ENCODE measurements at places on chromosomes 1 and 21.
A peak's percentile ranks its signal among the peaks of the same experiment; 100 is the strongest.

DNA sequence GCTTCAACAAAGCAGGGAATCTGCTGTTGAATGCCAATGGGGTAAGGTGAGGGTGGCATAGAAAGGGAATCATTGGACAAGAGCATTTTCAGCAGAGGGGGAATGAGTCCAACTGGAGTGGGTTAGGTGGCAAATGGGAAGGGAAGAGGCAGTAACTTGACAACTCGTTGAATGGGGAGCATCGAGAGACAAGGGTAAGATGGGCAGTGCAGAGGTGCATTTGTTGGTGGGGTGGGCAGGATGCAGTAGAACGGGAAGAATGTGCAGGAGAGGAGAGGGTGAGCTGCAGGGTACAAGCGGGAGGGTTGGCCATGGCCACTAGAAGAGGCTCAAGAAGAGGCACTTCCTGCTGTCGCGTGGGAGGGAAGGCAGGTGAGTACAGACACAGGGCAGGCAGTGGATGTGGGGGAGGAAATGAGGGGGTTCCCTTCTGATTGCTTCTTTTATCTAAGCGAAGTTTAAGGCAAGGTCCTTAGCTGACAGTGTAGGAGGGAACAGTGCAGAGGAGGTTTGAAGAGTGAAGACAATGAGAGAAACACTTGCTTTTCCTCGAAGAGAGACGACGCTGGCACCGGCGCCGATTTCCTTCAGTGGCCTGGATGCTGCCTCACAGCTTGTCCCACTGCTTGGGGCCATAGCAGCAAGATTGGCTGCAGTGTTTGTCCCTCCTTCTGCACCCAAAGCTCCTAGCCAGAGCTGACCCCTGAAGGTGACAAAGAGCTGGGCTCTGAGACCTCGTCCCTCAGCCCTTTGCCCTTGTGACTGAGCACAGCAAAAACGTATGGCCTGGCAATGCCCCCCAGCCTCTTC, 3.2 kb upstream of the IKBKE start:
- DNase-seq = no peak

GRCh38 chr1:86648255-86648654, 56.1 kb upstream of the SH3GLB1 start:
- DNase-seq = peak; percentile 24

GRCh38 chr1:80657044-80657643, 1143.6 kb upstream of the ADGRL2 start:
- DNase-seq = no peak

DNA sequence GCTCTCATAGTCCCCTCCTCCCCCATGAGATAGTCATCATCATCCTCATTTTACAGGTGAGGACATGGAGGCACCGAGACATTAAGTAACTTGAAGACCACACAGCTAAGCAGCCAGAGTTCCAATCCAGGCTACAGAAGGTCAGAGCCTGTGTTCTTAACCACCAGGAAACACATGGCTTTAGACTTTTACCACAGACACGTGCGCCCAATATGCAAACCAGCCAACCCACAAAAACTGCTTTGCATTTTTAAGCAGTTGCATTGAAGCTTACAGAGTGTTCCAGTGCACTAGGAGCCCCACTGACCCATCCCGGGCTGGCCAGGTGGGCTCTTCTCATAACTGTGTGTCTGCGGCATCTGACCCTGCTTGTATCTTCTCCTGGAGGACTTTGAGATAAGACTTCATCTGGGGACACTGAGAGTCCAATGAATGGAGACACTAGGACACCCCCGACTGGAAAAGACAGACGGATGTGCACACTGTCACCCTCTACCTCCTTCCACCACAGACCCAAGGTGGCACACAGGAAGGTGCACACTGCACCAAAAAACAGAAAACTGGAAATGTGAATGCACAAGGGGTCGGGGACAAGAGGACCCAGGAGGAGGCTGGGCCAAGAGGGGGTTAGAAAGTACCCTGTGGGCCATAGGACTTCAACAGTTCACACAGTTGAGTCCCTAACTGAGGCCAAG, 56.4 kb downstream of the ETS2 start:
- DNase-seq = no peak

DNA sequence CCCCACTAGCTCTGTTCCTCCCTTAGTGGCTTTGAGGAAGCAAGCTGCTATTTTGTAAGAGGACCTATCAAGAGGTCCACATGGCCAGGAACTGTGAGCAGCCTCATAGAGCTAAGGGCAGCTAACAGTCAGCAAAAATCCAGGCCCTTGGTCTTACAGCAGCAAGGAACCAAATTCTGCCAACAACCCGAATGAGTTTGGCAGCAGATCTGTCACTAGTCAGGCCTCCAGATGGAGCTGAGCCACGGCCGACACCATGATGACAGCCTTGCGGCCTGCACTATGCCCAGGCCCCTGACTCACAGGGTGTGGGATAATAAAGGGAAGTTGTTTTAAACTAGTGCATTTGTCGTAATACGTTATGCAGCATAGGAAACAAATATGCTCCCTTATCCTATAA, 28.0 kb upstream of the H3-3A start:
- DNase-seq = no peak

DNA sequence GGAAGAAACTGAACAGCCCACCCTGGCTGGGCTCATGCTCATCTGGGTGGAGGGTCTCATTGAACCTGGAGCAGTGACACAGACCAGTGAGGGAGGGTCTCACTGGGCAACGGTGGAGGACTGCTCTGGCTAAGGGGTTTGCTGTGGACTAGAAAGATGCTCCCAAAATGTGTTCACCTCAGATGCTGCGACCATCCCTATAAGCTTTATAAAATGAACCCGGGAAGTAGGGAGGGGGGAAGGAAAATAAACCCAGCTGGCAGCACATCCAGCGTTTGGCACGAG, 34.5 kb upstream of the LBR start:
- no peak for DNase-seq

- no peak for DNase-seq
Measured at GRCh38 chr1:10415211-10415930, 14.9 kb upstream of the CENPS start.

- no peak for DNase-seq
Measured at GRCh38 chr1:94071976-94072375, 49.0 kb downstream of the ABCA4 start.

GRCh38 chr1:246987083-246987690, 20.7 kb downstream of the ZNF695 start:
- no peak for DNase-seq

- no peak for DNase-seq
Measured at GRCh38 chr1:8598060-8598724, 219.2 kb downstream of the RERE start.

GRCh38 chr1:16716691-16717335, 23.5 kb upstream of the RNU1-4 start:
- no peak for DNase-seq

DNA sequence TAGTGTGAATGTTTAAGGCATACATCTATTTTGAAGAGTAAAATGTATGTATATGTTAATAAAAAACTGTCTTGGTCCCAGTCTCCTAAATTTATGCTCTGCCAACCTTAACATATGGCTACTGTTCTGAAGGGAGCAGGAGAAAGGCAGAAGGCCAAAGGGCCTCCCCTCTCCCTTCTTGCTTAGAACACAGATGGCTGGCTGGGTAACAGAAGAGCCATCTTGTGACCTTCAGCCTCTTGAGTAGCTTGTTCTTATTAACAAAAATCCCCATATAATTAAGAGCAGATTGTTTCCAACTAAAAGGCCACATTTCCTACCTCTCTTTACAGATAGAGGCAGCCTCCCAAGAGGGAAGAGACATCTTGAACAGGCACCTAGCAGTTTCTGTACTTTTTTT, 36.1 kb downstream of the EPB41 start:
- no peak for DNase-seq

DNA sequence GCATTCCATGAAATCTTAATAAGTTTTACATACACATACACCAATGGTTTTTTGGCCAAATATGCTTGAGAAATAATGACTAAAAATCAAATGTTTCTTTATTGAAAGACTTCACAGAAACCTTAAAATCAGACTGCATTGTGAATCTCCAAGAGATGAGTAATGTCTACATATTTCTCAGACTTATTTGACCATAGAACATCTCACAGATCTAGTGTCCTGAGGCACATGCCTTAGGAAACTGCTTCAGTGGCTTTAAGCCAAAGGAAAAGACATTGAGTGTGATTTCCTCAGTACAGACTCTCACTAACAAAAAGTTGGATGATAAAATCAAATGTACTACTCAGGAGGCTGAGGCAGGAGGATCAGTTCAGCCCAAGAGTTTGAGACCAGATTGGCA, 6.2 kb upstream of the C1orf105 start:
- DNase-seq = no peak

DNA sequence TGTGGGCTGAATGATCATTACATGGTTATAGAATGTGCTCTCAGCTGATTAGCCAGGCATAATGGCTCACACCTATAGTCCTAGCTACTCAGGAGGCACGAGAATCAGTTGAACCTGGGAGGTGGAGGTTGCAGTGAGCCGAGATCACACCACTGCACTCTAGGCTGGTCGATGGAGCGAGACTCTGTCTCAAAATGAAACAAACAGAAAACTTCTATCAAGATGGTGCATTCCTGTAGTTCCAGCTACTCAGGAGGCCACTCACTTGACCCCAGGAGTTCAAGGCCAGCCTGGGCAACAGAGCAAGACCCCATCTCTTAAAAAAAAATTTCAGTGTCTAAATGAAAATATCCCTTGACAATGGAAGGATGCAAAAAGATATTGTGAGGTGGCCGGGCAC, 10.9 kb downstream of the TIMM17A start:
- no peak for DNase-seq

DNA sequence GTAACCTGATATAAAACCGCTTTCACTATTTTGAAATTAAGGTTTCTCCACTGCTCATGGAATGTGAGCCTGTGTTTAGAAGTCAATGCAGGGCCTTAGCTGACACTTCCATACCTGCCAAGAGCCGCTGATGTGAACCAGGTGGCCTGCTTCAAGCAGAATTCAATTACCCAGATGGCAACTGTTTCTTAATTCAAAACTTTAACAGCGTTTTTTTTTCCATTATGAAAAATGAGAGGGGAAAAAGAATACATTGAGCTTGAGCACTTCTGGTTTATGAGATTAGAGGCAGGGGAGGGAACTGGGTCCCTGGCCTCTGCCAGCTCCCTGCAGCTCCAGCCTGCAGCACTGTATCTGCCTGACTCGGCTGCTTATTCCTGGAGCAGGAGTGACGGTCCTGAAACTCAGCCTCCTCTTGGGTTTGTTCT, 7.7 kb upstream of the ATP1A1 start:
- DNase-seq = peak; percentile 41

DNA sequence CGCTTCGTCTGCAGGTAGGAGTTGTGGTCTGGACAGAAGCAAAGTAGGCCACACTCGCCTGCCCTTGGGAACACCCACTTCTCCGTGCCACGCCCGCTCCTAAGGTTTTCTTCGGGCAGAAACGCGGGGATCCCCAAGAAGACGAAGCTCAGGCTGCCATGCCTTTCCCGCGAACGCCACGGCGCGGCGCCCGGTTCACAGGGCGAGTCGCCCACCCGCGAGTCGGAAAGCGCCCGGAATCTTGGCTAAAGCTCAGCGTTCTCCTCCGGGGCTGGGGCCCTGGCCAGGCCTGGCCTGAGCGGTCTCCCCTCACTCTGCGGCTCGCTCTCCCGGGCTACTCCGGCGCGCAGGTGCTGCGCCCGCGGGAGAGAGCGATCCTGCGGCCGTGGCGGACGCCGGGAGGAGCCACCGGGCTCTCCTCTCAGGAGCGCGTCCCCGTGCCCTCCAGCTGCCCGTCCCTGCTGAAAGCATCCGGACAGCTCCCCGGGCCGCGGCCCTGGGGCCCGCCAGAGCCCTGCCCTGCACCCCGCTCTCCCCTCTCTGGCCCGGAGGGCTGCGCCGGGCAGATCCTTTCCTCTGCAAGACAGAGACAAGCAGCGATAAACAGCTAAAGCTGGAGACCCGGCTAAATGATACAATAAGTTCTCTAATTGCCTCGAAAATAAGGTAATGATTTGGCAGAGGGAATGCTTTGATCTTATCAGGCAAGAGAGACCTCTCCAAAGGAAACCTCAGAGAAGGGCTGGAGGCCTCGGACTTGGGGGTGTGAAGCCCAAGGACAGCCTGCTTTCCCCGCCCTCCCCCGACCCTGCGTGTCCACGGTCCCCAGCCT, 6.7 kb upstream of the WNT2B start:
- DNase-seq = peak; percentile 37

- DNase-seq = no peak
Measured at GRCh38 chr1:14718476-14718875, 120.0 kb downstream of the KAZN start.

- no peak for DNase-seq
Measured at GRCh38 chr1:245181158-245181517, 26.4 kb downstream of the KIF26B start.

DNA sequence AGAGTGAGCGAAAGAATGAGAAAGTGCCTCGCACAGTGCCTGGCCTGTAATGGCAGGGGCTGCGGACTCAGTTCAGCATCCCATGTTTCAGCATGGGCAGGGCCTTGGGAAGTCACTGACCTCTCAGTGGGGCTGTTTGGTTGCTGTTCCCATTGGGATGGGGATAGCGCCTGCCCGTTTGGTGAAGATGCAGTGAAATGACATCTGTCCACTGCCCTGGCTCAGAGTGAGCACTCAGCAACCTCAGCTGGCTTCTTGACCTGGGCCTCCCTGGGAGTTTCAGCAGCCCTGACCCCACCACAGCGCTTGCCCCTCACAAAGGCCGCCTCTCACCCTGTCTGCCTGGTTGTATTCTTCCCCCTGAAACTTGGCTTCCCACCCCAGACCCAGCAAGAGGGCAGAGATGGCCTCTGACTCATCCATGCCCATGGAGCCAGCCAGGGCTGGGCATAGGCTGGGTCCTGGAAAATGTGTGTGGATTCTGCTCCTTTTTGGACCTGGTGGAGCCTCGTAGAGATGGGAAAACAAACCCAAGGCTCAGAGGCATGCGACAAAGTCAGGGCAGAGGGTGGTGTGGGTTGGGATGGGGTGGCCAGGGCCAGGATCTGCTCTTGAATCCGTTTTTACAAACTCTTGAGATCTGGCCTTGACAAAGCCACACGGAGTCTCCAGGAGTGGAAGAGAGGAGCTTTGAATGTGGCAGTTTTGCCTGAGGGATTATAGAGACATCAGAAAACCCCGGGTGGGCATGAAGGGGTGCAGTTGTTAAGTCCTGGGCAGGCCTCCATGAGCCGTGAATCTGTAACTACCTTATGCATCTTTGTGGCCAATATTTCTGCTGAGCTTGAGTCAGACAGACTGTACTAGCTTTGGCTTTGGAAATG, 1.2 kb downstream of the XKR8 start:
- DNase-seq = no peak

DNA sequence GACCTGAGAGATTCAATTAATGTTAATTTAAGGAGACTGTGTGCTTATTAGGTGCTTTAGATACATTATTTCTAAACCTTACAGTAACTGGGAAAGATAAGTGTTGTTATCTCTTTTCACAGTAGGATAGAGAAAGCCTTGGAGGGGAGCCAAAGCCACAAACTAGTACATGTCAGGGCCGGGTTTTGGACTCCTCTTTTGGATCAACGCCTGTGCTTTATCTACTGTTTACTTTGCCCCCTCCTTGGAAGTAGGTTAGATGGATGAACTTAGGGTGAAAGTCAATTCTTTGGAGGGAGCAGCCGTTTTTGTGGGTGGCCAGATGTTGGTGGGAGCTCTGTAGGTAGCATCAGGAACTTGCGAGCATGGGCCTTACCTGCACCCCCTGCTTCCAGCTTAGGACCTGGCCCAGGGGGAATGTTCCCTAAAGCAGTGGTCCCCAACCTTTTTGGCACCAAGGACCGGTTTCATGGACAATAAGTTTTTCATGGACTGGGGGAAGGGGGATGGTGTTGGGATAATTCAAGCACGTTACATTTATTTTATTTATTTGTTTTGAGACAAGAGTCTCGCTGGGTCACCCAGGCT, 1.7 kb downstream of the HHAT start:
- DNase-seq = no peak

- no peak for DNase-seq
Measured at GRCh38 chr1:41242342-41243078, 404 bp upstream of the SCMH1 start.

Measured in NCI-H2107 (cell line).